Hematopoietic multipotent progenitor cell treated with erythropoietin and hydrocortisone succinate and interleukin-3 and kit ligand, for 17 days (in vitro differentiated cells): ENCODE measurements at places on chromosomes 16 and 17.
A peak's percentile ranks its signal among the peaks of the same experiment; 100 is the strongest.

DNA sequence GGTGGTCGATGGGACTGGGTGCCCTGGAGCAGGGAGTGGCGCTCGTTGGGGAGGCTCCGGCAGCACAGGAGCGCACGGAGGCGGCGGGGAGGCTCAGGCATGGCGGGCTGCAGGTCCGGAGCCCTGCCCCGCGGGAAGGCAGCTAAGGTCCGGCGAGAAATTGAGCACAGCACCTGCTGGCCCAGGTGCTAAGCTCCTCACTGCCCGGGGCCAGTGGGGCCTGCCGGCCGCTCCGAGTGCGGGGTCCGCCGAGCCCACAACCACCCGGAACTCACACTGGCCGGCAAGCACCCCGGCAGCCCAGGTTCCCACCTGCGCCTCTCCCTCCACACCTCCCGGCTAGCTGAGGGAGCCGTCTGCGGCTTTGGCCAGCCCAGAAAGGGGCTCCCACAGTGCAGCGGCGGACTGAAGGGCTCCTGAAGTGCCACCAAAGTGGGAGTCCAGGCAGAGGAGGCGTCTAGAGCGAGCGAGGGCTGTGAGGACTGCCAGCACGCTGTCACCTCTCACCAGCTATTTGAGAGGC is 88.8 kb upstream of the EEF2KMT start:
- no peak for DNase-seq

DNA sequence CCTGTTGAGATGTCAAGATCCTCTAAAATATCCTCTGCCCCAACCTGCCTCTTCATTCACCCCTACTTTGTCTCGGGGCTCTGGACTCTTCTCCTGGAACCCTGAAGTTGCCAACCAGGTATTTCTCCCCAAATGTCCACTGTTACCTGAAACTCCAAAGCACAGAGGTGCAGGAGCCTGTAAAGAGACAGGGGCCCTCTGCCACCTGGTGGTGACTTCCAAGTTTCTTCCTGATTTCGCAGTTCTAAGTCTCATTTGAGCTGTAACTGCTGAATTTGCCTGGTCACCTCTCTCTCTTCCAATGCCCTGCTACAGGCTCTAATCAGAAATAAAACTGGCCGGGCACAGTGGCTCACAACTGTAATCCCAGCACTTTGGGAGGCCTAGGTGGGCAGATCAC is 77.1 kb upstream of the RCVRN start:
- DNase-seq = no peak

- DNase-seq = no peak
Observed at GRCh38 chr16:10817963-10818941, at the start of gene TVP23A. TVP23A (minus strand) TSS chr16:10818794; CDS start chr16:10818493, 301 bp downstream.

GRCh38 chr16:74623839-74624235 is 16.9 kb upstream of the GLG1 start:
- peak; percentile 3 for DNase-seq

GRCh38 chr17:74465378-74466110 is 890 bp upstream of the CD300A start:
- no peak for DNase-seq

- no peak for DNase-seq
Observed at GRCh38 chr16:1870365-1871082, 1.4 kb downstream of the MEIOB start.

GRCh38 chr17:35477248-35477647 is 28.7 kb upstream of the SLFN13 start:
- DNase-seq = no peak

GRCh38 chr16:24049113-24049512 is 207.0 kb upstream of the CACNG3 start:
- no peak for DNase-seq
